NCI-H1930 (cell line): ENCODE measurements at places on chromosomes 1 and 21.

GRCh38 chr1:30760596-30761324 lies 3.2 kb upstream of the LAPTM5 start:
- no peak for DNase-seq

- DNase-seq: no peak
These were observed 23.1 kb upstream of the B3GALNT2 start for GRCh38 chr1:235527196-235527814.

- DNase-seq: no peak
These were observed at the start of gene CR1L for GRCh38 chr1:207644852-207645634. Gene CR1L, plus strand, starts transcription at chr1:207645133. Its CDS starts 101 bp downstream, at chr1:207645234.

GRCh38 chr1:208248991-208249696 lies 5.0 kb upstream of the PLXNA2 start:
- no peak for DNase-seq

DNA sequence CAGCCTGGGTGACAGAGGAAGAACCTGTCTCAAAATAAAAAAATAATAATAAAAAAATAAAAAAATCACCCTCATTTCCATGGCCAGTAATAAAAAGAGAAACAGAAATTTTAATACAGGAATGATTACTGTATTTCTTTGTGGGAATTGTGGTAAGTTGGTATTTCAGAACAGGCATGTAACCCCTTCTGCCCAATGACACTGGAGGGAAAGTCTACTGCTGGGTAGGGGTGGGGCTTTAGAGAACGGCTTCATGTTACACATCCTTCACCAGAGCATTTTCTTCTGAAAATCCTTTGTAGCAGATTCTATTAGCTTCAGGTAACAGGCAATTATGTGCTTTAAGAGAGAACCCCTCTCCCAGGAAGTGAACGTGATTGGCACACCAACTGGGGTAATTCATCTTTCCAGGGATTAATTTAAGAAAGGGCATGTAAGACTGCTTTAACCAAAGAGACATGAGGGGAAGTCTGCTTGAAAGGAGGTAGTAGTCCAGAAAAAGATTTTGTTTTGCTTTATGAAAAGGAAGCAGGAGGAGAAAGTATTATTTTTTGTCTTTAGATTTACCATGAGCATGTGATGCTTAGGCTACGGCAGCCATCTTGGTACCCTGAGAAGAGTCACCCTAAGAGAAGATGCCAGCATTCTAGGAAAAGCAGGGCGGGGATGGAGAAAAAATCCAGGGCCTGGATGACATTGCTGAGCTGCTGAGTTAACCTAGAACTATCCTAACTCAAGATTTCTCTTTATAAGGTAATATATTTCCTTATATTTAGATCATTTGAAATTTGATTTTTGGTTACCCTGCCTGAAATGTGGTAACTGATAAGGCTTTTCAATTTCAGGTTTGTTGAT lies 57.7 kb upstream of the DPT start:
- DNase-seq: no peak

DNA sequence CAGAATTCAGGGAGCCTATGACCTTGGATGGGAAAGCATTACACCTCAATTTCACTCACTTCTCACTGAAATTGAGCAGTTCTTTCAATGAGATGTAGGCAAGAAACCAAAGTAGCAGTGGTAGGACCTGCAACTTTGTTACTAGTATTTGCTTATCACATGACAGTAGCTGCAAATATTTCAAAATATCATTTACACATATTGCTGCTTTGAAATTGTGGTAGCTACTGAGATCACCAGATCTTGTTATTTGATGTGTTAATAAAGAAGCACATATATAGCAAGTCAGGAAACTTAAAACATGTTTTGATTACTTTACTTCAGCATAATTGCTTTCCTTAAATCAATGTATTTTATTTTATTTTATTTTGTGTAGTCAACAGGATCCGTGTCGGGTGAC lies 12.9 kb downstream of the LDLRAD2 start:
- DNase-seq: no peak

DNA sequence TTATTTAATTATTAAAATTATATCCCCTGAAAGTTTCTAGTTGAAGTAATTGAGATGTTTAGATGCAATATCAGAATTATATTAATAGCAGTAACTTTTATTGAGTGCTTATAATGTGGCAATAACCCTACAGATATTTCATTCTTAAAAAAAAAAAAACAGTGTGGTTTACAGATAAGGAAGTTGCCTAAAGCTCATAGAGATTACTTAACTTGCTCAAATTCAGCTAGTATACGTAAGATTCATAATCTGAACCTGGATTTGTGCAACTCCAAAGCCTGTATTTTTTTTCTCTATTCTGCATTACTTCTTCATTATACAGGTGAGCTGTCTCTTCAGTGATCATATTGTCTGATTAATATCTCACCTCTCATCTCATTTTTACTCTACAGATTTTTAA lies 156.0 kb upstream of the PTBP2 start:
- DNase-seq: no peak

- no peak for DNase-seq
These were observed 135.0 kb downstream of the FOXD2 start for GRCh38 chr1:47572731-47573430.

DNA sequence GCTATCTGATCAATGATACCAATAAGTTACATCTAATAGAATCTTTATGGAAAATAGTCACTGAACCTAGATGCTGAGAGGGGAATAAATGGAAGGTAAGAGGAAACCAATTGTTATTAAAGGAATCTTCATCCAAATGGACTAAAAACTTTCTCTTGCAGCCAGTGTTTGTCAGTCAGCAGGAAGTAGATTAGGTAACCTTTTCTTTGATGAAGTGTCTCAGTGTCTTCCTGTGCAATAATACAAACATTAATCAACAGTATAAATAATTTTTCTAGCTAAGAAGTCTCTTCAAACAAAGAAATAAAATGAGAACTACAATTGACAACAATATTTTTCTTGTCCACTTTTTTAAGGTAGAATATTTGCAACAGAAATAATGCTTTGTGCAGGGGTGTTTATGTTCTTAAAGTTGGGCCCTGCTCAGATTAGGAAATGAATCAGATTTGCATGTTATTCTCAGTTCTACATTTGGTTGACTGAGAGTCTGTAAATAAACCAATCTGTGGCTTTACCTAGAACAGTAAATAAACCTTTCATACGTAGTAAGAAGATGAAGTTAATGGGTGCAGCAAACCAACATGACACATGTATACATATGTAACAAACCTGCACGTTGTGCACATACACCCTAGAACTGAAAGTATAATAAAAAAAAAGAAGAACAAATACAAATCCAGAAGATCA lies 391.4 kb downstream of the MRPL39 start:
- DNase-seq: no peak

GRCh38 chr21:35811191-35811806 lies 249.0 kb downstream of the SETD4 start:
- no peak for DNase-seq

GRCh38 chr1:100348549-100349144 lies 3.7 kb upstream of the CDC14A start:
- DNase-seq: no peak

DNA sequence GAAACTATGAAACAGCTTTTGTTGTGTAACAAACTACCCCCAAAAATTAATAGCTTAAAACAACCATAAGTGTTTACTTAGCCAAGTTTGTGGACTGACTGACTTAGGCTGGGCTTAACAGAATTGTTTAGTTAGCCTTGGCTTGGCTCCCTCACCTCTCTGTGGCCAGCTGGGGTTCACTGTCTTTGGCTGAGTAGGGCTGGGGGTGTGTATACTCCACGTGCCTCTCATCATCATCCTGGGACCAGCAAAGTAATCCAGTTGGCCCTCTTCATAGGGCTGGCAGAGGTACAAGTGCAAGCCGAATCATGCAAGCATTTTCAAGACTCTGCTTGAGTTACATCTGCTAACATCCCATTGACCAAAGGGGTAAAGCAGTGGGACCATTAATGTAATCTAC lies 252.3 kb downstream of the BRINP2 start:
- no peak for DNase-seq

DNA sequence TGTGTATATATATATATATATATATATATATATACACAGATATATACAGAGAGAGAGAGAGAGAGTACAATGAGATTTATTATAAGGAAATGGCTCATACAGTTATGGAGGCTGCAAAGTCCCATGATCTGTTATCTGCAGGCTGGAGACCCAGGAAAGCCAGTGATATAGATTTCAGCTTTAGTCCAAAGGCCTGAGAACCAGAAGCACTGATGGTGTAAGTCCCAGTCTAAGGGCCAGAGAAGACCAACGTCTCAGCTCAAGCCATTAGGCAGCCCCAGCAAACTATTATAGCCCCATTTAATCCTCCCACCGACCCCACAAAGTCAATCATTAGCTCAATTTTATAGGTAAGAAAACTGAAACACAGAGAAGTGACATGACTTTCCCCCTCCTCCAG lies 35.0 kb upstream of the HPDL start:
- DNase-seq: no peak

DNA sequence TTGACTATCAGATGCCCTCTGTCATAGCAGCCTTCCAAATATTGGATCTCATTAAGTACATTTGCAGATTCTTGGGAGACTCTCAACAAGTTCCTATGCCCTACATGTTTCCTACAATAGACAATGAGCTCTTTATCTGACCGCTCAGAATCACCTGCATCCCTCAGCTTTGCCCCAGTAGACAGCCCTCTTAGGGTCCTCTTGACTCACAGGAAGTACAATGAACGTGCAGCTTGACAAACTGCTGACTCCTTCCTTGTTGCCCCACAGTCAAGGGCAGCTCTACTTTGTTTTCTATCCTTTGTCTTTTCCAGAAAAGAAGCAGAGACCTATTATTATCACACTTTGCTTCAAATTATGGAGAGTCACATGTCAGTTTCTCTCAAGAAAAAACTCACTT lies 27.6 kb downstream of the SLC44A5 start:
- DNase-seq: no peak
